Panc1 (cell line): ENCODE measurements at places on chromosomes 12 and 14.

- DNase-seq, result no peak
Measured at GRCh38 chr12:131347345-131347714, 363.6 kb upstream of the SFSWAP start.

GRCh38 chr14:20563971-20564370, 3.1 kb upstream of the RNASE9 start:
- DNase-seq, result no peak

DNA sequence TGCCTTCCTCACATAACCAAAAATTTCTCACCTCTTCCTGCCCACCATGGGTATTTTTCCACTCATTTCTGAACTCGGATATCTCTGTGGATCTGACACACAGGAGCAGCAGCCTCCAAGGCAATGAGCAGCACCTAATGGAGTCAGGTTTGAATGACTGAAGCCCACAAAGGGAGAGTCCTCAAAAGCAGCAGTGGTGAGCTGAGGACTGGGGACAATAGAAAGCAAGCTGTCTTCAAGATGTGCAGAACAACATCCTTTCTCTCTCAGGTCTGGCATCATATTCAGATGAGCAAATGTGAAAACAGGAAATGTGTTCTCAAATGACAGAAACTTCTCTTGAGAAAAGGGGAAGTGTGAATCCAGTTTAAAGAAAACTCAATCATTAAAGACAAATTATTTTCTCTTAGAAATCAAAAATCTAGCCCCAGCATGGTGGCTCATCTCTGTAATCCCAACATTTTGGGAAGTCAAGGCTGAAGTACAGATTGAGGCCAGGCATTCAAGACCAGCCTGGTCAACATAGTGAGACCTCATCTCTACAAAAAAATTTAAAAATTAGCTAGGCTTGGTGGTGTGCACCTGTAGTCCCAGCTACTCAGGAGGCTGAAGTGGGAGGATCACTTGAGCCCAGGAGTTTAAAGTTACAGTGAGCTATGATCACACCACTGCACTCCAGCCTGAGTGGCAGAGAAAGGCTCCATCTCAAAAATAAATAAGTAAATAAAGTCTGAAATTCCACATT, 54.2 kb downstream of the C12orf42 start:
- no peak for DNase-seq

DNA sequence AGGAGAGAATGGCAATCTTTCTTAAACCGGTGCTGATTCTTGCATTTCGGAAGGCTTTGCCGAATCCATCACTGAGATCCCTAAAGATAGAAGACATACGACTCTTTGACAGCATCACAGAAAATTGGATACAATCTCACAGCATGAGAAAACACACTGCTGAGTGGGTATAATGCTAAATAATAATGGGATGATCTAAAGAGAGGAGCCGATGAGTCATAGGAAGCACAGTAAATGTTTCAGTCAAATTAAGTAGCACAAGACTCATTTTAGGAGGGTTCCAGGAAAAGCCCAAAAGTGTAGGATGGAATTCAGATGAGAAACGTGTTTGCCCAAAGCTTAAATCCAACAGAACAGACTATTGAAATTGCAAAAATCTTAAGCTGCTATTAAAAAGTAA, 81.7 kb downstream of the CPNE8 start:
- no peak for DNase-seq

DNA sequence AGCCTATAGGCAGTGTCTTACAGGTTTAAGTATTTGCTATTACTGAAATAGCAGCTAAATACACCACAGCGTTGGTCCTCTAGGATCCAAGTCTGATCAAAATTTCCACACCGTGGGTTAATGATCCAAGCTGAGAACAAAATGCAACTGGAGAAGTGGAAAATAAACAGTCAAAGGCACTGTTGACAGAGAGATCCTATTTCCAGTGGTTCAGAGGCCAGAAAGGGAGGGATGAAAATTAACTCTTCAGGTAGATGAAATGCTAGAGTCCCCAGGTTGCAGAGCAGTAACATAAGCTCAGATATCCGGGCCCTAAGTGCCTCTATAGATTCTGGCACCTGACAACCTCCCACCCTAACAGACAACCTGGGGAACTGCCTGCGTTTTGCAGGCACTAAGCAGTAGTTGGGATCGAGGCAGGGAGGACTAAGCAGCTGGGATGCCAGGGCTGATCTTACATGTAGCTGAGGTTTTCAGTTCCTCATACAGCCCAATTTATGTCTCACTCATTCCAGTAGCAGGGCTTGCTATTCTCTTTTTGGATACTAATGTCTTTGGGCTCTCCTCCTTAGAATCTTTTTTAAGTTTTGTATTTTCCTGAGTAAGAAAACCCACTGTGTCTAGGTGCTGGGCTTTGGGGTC, 42.7 kb upstream of the CRACR2A start:
- no peak for DNase-seq

- DNase-seq, result no peak
Measured at GRCh38 chr14:26190646-26191045, 407.2 kb downstream of the NOVA1 start.

DNA sequence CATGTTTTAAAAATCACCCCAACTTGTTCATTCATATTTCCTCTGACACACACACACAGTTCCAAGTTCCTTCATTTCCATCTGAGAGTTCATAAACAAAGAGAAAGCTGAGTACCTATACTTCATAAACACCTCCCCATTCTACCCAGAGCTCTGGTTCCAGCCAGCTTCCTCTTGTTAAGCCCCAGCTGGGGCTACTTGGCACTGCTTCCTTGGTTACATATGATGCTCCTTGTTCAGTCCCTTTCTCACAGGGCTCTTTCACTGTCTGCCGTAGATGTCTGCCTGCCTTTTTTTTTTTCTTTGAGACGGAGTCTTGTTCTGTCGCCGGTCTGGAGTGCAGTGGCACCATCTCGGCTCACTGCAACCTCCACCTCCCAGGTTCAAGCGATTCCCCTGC, 77.5 kb downstream of the COX16 start:
- no peak for DNase-seq

DNA sequence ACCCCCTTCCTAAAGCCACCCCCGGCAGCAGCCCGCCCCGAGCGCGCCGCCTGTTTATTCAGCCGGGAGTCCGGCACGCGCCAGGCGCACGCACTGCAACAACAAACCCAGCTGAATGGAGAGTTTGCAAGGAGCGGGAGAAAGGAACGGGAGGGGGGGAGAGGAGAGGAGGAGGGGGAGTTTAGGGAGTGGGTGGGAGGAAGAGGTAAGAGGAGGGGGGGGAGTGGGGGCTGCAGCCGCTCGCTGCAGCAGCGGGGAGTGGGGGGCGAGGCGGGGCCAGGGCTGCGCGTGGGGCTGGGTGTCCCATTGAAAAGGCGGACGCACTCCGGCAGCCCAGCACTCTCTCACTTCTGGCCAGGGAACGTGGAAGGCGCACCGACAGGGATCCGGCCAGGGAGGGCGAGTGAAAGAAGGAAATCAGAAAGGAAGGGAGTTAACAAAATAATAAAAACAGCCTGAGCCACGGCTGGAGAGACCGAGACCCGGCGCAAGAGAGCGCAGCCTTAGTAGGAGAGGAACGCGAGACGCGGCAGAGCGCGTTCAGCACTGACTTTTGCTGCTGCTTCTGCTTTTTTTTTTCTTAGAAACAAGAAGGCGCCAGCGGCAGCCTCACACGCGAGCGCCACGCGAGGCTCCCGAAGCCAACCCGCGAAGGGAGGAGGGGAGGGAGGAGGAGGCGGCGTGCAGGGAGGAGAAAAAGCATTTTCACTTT, at the start of gene ASCL1:
ASCL1 (plus strand) TSS at position 336 of the 712 bp plus-strand sequence. CDS start 571 bp downstream, outside the sequence.
- DNase-seq, result no peak

DNA sequence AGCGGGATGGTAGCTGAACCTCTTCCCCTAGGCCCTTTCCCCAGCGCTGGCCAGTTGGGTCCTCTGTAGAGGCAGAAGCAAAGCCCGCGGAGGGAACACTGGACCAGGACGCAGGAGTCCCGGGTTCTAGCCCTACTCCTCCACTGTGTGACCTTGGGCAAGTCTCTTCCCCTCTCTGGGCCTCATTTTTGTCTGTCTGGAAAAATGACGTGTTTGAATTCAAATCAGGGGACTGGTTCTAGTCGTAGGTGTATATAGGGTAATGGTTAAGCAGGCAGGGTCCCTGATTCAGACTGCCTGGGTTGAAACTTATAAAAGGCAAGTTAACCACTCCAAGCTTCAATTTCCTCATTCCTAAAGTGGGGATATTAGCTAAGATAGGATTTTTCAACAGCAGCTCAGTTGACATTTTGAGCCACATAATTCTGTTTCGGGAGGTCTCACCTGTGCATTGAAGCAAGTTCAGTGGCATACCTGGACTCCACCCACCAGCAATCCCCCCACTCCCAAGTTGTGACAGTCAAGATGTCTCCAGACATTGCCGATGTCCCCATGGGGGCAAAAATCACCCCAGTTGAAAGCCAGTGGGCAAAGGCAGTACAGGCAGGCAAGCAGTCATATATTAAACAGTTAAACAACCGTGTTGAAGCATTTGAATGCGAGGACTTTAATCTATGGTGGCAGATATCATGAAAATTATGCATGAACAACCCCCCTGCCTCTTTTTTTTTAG, 899 bp downstream of the TPCN1 start:
- no peak for DNase-seq

DNA sequence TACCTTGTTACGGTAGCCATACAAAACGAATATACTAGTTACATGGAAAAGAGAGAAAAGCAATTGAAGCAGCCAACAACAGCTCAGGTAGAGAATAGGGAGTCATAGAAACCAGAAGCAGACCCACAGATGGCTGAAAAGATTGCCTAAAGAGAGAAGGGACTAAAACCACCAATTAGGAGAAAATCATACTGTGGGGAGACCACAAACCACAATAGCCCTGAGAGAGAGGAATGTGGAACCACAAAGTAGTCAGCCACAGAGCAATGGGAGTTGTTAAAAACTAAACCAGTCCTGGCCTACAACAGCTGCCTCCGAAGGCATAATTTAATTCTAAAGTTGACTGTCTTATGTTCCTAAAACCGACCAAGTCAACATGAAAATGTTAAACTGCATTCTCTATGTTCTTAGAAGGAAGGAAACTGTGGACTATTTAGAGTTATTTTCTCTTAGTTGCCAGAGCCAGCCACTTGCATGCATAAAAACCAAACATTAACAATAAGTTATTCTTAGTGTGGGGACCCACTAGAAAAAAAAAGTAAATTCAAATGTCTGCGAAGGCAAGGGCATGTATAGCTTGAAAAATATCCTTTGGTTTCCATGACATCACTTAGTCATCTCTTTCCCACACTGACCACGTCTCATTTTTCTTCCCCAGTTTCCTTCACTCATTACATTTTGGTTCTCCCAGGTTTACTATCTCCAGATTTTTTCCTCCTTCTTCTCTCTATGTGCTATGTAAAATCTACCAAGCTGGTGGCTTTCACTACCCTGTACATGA, 398.1 kb downstream of the NOVA1 start:
- no peak for DNase-seq

DNA sequence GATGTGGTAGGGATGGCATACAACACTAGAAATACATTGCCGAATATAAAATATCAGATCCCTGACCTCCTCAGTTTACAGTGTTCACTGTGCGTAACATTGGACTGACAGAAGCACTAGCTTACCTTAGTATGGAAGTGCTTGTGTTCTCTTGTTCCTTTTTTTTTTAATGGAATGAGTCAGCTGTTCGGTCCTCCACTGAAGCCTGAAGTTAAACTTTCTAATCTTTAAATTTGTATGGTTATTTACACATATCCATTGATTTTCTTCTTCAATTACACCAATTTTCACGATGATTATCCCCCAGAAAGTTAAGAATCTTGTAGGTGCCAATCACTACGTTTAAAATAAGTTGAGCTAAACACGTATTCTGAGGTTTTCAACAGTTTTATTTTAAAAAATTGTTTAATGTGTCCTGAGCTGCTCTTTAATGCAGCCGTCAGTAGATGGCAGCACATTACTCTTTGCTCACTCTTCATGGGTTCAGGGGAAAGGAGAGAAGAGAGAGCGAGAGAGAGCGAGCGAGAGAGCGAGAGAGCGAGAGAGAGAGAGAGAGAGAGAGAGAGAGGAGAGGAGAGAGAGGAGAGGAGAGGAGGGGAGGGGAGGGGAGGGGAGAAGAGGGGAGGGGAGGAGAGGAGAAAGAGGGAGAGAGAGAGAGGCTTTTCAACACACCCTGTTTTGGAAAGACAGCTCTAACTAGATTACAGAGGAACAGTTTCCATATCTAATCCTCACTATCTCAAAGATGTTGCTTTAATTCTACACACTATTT, 134.7 kb upstream of the SCAF11 start:
- peak; percentile 54 for DNase-seq

DNA sequence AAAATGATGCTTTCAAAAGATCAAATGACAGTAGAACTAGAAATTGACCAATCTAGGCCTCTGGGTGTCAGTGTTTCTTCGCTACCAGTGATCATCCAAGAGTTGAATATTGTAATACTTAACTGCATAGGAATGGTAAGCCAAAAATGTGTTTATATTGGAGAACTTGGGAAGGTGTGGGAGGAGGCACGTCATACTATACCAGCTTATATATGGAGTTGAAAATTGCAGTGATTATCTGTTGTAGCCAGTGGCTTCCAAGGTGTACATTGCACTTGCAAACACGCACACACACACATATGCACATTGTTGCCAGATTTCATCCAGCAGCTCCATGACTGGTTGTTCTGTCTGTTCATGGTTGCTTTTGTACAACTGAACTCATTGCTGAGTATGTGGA, 36.1 kb downstream of the EID3 start:
- no peak for DNase-seq

- DNase-seq, result no peak
Measured at GRCh38 chr12:10941916-10942607, 3.0 kb upstream of the TAS2R14 start.

DNA sequence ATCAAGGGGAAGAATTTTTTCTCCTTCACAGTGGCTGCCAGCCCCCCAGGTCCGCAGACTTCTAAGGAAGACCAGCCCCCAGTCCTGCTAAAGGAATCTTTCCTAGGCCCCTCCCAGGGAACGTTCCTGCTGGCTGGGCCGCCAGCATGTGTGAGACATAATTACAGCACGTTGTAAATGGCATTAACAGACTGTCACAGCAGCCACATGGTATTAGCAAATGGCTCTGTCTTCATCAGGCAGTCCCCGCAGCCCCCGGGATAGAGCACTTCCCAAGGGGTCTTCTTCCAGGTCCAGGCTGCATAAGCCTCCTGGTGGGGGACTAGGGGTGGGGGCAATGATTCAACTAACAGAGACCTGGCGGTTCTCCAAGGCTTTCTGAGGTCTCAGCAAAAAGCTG, 34.9 kb upstream of the FAM222A start:
- DNase-seq, result no peak

GRCh38 chr12:4191642-4192041, 81.9 kb upstream of the CCND2 start:
- no peak for DNase-seq

- DNase-seq, result no peak
Measured at GRCh38 chr14:91607322-91608047, 97.4 kb upstream of the PPP4R3A start.

- DNase-seq, result no peak
Measured at GRCh38 chr12:116039081-116039480, 238.4 kb downstream of the MED13L start.

DNA sequence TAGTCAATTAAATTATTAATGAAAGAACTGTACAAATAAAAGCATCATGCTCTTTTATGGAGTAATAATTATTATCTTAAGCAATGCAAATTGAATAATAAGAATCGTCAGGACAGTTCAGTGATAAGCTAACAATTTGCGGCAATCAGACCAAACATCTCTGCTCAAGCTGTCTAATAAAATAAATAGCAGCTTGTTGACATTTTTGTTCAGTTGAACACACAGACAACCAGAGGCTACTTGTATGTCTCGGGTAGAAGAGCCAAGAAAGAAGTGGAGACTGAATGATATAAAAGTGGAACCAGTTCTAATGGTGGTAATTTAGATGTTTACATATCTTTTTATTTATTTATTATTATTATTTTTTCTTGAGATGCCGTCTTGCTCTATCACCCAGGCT, 57.4 kb upstream of the FOXN3 start:
- no peak for DNase-seq

GRCh38 chr12:76030341-76031080, 1.1 kb downstream of the PHLDA1 start:
- no peak for DNase-seq
